AML-193 (cell line): ENCODE measurements at places on chromosomes 12 and 14.

DNA sequence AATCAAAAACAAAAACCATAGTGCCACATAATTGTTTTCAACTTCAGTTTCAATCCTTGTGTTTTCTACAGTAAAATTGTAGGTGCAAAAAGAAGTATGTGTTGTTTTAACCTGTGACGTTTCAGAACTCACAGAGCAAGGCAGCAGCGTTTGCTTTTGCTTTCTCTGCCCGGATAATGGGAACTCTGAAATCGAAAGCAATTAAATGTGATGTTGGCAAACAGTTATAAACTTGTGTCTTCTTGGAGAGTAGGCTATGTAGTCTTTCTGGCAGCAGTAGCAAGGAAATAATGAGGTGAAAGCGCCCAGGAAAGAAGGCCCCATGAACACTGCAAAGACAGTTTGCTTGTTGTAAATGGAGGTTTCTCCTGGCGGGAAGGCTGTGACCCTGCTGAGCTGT is 39.1 kb downstream of the FNTB start:
- no peak for DNase-seq

- no peak for DNase-seq
These were observed 67.6 kb upstream of the CFL2 start for GRCh38 chr14:34782031-34782430.

GRCh38 chr14:35122696-35123387 is 490 bp downstream of the PRORP start:
- no peak for DNase-seq

DNA sequence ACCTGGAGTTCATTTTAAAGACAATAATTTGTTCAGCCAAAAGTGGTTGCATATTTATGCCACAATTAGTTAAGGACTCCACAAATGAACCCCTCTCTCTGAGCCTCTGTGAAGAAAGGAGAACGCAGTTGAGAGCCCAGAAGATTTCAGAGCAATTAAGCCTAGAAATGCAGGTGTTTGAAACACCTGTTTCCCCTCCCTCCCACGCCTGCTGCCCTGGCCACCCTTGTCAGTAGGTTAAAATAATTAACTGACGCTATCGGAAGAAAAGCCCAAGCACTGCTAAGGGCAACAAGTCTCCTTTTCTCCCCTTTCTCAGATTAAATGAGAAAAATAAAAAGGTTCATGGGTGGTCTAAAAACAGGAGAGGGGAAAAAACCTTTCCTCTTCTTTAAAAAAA is 99.2 kb downstream of the PPM1A start:
- DNase-seq: no peak

GRCh38 chr14:39015360-39015961 is 87.6 kb downstream of the SEC23A start:
- peak; percentile 63 for DNase-seq

DNA sequence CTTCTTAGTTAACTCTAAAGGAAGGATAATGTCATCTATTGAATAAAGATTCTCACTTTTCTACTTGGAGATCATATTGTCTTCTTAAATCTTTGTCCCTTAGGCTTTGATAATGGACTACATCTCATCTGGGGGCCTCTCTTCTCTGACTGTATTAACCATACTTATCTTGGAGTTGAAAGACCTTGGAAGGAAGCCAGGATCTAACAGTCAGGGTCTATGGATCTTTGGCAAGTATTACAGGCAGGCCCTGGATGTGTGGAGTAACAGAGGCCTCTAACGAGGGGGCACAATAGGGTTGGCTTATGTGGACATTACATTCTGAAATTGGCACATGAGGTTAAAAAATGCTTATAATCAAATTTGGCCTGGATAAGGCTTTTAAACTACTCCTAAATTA is 513.8 kb downstream of the NRXN3 start:
- DNase-seq: no peak

DNA sequence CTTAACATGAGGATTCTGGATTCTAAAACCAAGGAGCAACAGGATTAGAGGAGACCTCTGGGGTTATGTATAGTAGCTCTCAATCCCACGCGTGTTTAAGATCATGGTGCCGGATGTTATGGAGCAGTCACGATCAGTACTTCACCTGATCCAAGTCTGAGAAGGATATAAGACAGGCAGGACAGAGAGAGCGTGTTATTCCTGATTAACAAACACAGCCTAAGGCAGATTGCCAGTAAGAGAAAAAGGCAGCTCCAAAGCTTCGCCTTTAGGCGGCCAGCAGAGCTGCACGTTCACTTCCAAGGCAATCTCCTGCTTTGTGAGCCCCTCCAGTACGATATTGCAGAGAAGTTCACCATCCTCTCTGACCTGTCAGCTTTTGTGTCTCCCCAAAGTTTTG is 5.5 kb downstream of the SETD3 start:
- DNase-seq: no peak

GRCh38 chr12:11344500-11344899 is 34.3 kb upstream of the PRB4 start:
- DNase-seq: no peak

- no peak for DNase-seq
These were observed 23.5 kb downstream of the NOC4L start for GRCh38 chr12:132167611-132168310.

DNA sequence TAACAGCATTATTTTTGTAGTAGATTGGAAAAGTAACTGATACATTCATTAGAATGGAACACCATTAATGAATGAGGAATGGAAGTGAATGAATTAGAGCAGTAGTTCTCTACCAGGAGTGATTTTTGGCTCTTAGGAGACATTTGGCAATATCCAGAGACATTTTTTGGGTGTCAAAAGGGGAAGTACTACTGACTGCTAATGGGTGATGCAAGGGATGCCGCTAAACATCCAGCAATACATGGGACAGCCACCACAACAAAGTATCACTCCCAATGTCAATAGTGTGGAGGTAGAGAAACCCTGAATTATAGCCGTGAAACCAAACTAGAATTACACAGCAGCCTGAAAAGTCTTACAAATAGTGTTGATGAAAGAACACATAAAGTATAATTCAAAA is 1.5 kb downstream of the CHURC1 start:
- peak; percentile 57 for DNase-seq

DNA sequence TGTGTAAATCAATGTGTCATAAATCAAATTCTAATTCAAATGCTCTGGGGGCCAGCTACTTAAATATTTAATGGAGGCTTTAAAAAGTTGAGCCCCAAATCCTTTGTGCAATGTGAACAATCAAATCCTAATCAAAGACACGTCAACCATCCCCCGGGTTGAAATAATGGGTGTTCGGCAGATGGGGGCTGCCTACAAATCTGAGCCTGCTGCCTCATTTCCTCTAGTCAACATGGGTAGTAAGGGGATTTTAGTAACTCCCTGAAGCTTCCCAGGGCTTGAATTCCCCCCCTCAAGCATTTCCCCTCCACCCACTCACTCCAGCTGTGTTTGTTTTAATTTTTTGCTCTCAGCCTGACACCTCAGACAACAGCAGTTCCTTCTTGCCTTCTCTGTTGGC is 37.8 kb downstream of the SRRM4 start:
- no peak for DNase-seq
